Cardiac ventricle fibroblast (primary cell): ENCODE measurements at places on chromosomes 11 and 22. TPM values are rescaled to one million over a fixed set of nuclear protein-coding genes. Genes with fewer than 3 reads are reported as not detected.

The MYEOV gene
- total RNA-seq = not detected in 2 replicates

The SEC14L6 gene
- total RNA-seq = 0.25 TPM in 1 of 2 replicates, not detected in the other

The CNIH2 gene
- 0.34 TPM in 1 of 2 replicates, not detected in the other for total RNA-seq

The CCDC157 gene
- total RNA-seq = 0.73 and 1.5 TPM in 2 replicates

The ANO5 gene
- total RNA-seq = not detected in 2 replicates

The PRG3 gene
- not detected in 2 replicates for total RNA-seq
